Activated T-helper 1 cell treated with anti-CD3 and anti-CD28 coated beads, Interleukin-12 subunit alpha, Interleukin-12 subunit beta, Interleukin-2, Interleukin-4 antibody, amounts not matched to agents 30 ng/mL and 10 ng/mL and 1 ng/mL, durations not matched to agents 14 hours and 24 hours and 36 hours (primary cell): ENCODE measurements at places on chromosomes 6 and 20. TPM values are rescaled to one million over a fixed set of nuclear protein-coding genes. Genes with fewer than 3 reads are reported as not detected.
A peak's percentile ranks its signal among the peaks of the same experiment; 100 is the strongest.

DNA sequence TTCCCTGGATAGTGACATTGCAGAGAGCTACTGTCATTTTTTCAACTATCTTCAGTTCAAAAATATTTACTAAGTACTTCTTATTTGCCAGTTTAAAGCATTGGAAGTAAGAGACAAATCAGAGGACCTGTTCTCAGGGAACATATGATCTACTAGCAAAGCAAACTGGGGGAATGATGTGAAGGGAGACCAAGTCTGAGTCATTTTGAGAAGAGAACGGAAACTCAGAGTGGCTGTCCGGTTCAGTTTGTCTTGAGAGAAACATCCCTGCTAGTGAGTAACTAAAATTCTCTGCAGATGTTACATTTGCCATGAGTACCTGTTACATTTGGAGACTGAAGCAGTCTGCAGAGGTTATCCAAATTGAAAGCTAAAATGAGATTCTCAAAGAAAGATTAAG, 118.3 kb downstream of the KCNQ5 start:
- peaks cover 36% of the 10 kb centered on the region for H3K4me1 ChIP-seq

KCNB1 gene
- total RNA-seq, result 0.08 and 0.20 TPM in 2 replicates

- DNase-seq, result no peak
- peak overlapping the region; percentile 33 for H3K4me3 ChIP-seq
- H3K36me3 ChIP-seq, result no peaks in the 10 kb centered on the region
- no peak overlapping the region for H3K27ac ChIP-seq
Observed at GRCh38 chr6:21666853-21667681, 73.5 kb downstream of the SOX4 start.

TEAD3 gene
- total RNA-seq, result 1.5 and 2.0 TPM in 2 replicates

DNA sequence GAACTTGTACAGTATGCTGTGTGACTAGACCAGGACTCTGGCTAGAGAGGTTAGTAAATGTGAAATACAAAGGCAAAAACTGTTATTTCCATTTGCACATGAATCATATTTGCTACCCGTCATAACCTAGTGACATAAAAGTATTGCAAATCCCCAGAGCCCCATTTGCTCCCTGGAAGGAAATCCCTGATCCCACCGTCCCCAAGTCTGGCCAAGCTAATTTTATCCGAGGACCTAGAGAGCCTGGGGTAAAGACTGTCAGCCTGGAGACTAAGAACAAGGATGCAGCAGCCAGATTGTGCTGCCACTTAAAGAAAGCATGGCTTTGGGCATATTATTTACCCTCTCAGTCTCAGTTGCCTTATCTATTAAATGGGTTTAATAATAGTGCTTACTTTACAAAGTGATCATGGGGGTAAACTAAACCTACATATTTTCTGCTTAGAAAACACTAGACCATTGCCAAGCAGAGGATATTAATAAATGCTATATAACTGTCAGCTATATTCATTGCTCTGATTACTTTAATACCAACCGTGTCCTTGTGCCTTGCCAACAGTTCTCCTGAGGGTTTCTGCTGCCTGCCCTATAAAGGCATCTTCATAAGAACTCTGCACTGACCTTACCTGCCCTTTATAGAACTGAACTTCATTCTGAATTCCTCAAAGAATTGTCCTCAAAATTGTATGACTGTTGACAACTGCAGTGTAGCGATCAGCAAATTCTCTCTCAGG, 16.9 kb upstream of the TNFAIP3 start:
- H3K27me3 ChIP-seq, result no peaks in the 10 kb centered on the region
- H3K4me1 ChIP-seq, result peaks cover 23% of the 10 kb centered on the region
- H3K4me3 ChIP-seq, result no peak overlapping the region
